ENCODE measurements at places on chromosomes 7 and 10.

- DNase-seq = peak; percentile 82
These were observed 5.0 kb downstream of the MYO1G start for GRCh38 chr7:44973610-44974401.

DNA sequence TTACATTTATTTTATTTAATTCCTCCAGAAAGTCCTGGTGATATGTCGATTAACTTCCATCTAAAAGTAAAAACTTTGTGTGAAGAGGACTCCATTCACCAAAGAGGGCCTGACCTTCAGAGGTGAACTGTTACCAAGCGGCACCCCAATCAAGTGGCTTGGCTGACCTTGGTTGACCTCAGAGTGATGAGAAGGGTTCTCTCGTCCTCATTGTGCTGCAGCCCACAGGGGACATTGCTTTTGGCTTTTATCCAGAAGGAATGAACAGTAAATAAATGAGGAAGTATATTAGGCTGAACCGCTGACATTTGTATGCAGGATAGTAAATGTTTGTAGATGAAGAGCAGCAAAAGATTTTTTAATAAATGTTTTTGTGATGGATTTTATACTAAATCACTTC is 172.4 kb upstream of the MKI67 start:
- DNase-seq = peak; percentile 24

GRCh38 chr10:17229717-17229966 is 1.6 kb downstream of the VIM start:
- no peak for DNase-seq

- no peak for DNase-seq
These were observed 47.0 kb downstream of the MAD1L1 start for GRCh38 chr7:2185715-2186114.

DNA sequence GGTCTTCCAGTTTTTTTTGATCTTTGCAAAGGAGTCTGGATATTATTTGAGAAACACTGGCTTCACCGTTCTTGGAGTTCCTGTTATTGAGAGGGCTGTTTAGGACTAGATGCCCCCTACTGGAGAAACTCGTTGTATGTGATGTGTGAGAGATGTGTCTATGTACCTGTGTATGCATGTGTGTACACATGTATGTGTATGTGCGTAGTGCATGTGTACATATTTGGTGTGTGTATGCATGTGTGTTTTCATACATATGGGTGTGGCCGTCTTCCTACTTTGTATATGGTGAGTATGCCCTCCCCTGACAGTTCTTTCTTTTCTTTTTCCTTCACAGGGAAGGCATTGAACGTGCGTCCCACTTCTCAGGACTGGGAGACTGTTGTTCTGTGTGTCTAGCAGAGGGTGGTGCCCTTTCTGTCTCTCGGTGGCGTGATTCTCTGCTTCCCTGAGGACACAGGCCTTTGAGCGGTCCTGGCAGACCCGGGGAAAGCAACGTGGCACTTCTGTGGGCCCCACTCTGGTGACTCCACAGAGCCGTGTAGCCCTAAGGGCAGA is 3.0 kb upstream of the CALHM3 start:
- DNase-seq = peak; percentile 87

GRCh38 chr7:101154693-101155102 is 422 bp downstream of the AP1S1 start:
- DNase-seq = no peak

DNA sequence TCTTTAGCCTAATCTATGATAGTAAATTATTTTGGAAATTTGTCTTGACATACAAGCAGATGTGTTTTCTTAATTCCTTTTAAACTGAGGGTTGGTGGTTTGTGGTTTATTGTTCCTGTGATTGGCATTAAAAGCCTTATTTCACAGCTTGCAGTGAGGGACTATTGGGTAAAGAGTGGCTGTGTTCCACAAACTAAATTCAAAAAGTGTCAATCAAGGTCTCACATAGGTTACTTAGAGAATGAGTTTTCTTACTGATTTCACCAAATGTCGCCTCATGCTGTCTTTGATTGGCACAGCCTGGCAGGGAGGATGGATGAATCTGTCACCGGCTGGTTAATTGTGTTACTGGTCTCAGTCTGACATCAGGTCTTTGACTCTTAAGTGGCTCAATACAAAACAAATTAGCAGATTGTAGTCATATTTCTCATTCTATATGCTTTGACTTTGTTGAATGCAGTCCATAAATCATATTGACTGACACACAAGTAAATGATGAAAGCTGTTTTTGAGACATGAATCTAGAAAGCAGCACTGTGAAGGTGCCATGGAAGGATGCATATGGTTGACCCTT is 66.8 kb upstream of the CYP26C1 start:
- DNase-seq = peak; percentile 78

GRCh38 chr7:129793506-129794310 is 159.1 kb downstream of the UBE2H start:
- DNase-seq = no peak

DNA sequence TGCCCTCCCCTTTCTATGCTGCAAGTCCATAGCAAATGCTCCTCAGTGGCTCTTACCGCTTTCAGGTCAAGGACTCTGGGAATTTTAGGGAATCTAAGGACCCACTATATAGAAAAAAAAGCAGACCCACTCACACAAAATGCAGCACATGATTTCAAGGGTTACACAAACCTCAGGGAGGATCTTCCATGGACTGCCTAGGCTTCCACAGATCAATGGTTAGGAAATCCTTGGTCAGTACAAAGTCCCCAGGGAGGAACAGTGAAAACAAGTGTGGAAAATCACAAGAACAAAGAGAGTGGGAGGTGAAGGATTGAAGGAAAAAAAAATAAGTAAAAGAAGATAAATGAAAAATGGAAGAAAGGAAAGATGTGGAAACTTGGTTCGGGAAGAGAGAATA is 188.4 kb downstream of the AHR start:
- no peak for DNase-seq

GRCh38 chr10:11724938-11725776 is 17.0 kb upstream of the ECHDC3 start:
- DNase-seq = peak; percentile 88

DNA sequence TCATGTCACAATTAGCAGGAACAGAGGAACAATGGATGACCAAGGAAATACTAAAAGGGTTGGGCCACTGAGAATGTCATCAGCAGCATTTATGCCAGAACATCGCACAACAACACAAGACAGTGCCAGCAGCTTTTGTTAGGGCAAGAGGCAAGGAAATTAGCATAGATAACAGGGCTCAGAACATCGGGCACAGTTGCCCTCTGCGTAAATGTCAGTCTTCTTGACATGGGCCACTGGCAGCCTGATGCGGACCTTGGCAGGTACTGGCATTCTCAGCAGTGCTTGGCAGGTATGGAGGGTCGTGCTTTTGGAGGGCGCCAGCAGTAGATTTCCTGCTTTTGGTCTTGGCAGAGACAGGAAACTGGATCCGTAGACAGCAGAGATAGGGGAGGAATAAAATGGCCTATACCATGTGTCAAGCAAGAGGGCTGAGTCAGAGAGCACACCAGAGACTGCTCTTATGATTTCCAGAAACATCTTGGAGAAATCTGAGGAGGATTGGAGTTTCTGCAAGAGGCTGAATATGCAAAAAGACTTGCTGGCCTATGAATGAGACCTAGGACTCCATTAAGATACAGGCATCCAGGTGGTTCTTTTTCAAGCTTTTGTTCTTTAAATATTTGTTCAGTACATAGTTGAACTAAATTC is 371.5 kb upstream of the MTPN start:
- no peak for DNase-seq

DNA sequence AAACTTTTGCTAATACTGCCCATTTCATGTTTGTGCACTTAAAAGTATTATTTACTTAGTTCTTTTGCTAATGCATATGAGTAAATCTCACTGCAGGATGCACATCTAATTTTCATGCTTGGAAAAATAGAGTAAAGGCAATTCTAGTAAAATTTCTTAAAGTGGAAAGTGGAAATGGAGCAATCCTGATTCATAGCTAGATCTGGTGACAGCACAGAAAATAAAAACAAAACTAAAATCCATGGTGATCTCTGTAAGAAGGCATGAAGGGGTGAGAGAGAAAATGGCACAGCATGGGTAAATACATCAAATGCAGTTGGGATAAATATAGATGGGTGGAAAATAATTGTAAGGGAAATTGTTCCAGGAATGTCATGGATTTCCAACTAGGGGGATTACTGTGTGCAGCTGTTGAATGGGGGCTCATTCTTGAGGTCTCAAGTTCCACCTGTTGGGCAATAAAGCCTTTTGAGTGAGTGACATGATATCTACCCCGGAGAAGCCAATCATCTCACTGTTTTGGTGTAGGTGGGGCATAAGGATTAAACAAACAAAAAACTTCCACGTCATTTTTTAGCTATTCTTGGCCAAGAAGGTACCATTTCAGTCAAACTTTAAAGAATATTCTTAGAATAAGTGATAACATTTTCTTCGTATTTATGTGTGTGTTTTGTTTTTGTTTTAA is 1.7 kb upstream of the MCU start:
- peak; percentile 18 for DNase-seq

DNA sequence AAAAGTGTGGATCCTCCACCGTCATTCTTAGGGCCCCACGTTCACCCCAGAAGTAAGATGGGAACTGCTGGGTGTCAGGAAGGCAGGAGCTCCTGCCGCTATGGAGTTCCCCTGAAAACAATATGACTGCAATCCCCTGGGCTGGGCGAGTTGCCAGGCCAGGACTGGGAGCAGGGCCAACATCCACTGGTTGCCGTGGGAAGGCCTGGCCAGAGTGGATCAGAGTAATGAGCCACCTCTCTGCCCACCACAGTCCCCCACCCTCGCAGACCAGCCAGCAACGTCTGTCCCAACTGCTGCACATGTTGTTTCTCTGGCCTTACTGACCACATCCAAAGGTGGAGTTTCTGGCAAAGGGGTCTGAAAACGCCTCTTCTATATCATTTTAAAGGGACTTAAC is 86.6 kb downstream of the STRA8 start:
- DNase-seq = peak; percentile 41

DNA sequence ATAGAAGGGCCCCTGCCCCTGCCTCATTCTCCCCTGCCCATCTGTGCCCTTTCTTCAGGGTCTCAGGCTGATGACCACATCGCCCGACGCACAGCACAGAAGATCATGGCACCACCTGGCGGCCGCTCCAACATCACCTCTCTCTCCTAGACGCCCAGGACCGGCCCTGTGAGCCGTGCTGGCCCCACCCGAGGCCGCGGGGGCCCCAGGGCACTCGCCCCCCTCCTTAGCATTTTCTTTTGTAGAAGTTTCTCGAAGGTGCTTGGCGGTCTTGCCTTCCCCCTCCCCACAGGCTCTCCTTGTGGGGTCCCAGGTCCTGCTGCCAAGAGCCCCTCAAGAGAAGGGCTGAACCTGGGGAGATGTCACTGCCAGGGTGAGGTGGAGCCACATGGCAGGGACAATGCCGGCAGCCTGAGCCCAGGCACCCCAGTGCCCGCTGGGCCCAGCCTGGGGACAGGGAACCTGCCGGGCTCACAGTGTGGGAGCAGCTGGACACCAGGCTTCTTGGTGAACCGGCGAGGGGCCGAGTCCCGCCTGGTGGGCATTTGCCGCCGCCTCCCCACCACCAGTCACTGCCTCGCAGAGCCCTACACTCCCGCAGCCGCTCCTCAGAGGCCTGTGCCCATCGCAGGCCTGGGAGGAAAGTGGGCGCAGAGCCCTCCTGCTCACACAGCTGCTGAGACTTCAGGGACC is 18.2 kb downstream of the DPYSL4 start:
- DNase-seq = no peak

GRCh38 chr10:76736392-76736791 is 901.2 kb downstream of the KCNMA1 start:
- DNase-seq = no peak

GRCh38 chr7:70657571-70657970 is 474.4 kb upstream of the GALNT17 start:
- no peak for DNase-seq

DNA sequence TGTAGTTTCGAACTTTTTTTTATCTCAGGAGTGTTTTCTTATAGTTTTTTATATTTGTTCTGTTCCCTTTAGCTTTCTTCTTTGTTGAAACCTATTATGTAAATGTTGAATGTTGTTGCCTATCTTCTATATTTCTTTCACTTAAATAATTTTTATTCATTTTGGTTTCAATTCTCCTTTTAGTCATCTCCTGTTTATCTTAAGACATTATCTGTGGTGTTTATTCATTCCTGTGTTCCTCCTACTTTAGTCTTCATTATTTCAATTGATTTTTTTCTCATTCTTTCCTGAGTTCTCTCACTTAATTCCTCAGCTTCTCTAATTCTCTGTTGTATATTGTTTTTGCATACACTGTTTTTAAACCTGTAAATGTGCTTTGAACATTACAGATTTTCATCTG is 64.1 kb downstream of the XPNPEP1 start:
- DNase-seq = no peak

DNA sequence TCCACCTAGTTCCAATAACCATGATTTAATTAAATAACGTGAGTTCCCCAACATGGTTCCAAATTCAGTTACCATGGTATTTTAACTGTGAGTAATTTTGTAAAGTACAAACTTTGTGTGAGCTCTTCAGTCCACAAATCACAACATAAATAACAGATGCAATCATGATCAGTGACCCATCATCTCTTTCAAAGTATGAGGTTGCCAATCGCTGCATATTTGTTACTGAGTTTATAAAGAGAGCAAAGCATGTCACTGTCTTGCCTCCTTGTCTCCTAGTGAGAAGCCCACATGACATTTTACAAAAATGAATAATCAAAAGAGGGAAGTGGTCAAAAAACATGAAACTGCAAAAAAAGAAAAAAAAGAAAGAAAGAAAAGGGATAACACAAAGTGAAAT is 69.1 kb upstream of the PDSS1 start:
- peak; percentile 58 for DNase-seq

DNA sequence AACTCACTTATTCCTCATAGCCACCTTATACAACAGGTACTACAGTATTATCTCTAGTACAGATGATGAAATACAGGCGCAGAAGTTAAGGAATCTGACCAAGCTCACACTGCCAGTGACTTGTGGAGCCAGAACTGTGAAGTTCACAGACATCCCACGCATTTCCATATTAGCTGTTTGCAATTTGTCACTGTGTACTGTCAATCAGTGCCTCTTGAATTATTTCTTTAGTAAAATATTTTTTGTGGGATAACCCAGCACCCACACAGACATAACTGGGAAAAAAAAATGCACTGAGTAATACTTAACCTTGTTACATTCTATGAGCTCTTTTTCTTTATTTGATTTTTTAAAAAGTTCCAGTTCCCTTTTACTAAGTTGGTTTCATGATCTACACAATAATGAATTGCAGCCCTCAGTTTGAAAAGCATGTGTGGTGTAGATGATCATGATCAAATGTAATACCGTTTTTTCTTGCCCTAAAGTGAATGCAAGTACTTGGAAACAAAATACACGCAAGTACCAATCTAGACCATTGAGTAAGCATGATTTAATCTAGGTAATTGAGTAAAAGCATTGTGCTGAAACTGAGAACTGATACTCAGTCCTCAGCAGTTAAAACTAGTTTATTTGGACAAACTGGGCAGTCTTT is 14.1 kb downstream of the CUL1 start:
- DNase-seq = no peak

- DNase-seq = no peak
These were observed 53.0 kb upstream of the EXOC4 start for GRCh38 chr7:133199831-133200230.

GRCh38 chr7:114622221-114622620 is 207.6 kb downstream of the FOXP2 start:
- DNase-seq = no peak

GRCh38 chr7:150983893-150984368 is 5.8 kb upstream of the KCNH2 start:
- DNase-seq = peak; percentile 71

GRCh38 chr7:55569269-55569663 is 3.0 kb downstream of the VOPP1 start:
- no peak for DNase-seq
